ENCODE measurements at places on chromosomes 1 and 21. TPM values are rescaled to one million over a fixed set of nuclear protein-coding genes. Genes with fewer than 3 reads are reported as not detected.

The ZYG11A gene
- total RNA-seq = 0.64 TPM

The OPTC gene
- not detected for total RNA-seq

The CD1D gene
- total RNA-seq = 0.09 TPM

The SPRR1A gene
- total RNA-seq = not detected

The LAMC2 gene
- total RNA-seq = 2.4 TPM

Measured in cerebellum (tissue), 4 donors.